ENCODE measurements at places on chromosomes 2 and 18. TPM values are rescaled to one million over a fixed set of nuclear protein-coding genes. Genes with fewer than 3 reads are reported as not detected.

GRCh38 chr2:160608599-160608998 lies 115.0 kb upstream of the RBMS1 start:
- DNase-seq: no peak

DNA sequence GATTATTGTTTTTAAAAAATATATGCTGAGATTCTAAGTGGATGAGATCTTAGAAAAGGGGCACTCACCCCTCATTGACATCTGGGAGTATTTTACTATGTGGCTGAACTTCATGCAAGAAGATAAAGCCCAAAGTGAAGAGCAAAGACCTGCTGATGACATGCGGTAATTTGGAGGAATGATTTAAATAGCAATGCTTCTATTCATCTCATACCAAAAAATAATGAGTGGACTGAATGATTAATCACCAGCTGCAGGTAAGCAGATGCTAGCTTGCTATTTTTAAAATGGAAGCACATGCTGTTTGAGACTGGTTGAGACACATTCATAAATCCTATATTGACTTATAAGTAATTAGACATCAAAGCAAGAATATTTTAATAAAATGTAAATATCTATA lies 12.7 kb upstream of the CDK15 start:
- no peak for DNase-seq

- no peak for DNase-seq
These were observed 11.0 kb downstream of the CAPG start for GRCh38 chr2:85399183-85399455.

GRCh38 chr18:61322265-61322873 lies 10.9 kb upstream of the CDH20 start:
- DNase-seq: peak; percentile 51

GRCh38 chr2:240642061-240642805 lies 17.0 kb downstream of the GPR35 start:
- DNase-seq: no peak

DNA sequence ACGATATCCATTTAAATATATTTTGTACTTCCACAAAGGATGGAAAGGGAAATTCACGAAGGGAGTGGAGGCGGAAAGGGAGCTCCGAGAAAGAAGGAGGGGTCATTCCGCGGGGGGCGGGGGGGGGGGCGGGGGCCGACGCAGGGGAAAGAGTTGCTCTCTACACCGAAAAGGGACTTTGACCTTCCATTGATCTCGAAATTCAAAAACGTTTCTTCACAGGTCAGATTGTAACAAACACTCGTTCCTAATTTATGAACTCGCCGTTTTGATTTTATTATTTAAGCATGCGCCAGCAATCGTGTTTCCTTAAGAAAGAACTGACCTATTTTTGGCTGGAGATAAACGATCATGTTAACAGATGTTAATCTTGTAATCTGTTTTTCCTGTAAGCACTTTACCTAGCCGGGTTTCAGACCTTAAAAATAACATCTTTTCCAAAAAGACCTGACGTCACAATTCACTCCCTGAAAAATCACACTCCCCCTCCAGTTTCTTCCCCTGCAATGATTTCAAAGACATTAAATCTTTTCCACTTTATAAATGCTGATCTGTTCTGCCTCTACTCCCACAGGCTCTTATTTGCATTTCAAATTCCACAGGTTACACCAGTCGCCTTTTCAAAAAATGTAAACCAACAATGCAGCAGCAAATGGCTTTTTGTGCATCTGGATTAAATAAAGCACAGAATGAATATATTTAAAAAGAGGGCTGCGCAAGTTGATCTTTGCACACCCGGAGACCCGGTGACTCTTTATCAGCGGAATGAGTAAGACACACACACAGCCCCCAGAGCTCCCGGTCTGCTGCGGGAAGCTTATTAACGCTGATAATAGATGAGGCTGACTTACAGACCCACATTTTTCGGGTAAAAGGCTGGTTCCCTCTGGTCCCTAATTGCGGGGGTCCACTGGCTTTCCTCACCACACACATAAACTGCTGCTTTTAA lies 1.6 kb downstream of the ZNF516 start:
- peak; percentile 54 for DNase-seq

DNA sequence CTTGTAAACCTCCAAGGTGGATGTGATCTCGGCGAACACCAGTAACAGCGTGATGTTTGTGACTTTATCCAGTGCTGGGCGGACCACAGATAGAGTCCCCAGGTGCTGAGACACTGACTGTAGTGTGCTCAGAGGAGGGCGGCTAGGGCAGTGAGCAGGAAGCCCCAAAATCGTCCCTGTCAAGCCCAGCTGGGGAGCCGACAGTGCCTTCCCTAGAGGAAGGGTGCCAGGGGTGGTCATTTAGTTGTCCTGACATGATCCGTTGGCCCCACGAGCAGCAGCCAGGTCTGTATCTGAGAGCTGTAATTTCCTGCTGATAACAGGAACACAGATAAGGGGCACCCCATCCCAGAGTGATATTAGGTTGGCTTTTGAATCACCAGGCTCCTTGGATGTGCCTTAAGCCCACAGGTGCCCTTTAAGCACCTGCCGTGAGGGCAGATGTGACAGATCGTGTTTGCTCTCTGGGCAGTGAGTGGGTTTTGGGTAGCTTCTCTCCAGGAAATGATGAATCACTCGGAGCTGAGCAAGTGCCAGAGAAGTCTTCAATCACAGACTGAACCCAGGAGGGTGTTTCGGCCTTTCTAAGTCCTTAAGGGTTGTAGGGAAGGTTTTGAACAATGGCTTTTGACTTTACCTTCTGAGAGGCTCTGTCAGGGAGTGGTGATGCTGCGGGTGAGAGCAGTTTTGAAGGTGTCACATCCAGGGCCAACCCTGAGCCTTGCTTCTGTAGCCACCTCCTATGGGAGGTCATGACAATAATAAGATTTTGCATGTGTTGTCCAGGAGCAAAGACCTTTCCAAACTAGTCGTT lies 7.7 kb downstream of the LPIN1 start:
- DNase-seq: peak; percentile 55

DHX57 gene
- 17.1 TPM for total RNA-seq

MAP3K19 gene
- not detected for total RNA-seq

TRIM54 gene
- total RNA-seq: 12.7 TPM

All from adrenal gland (tissue), 19 donors.